ENCODE measurements at places on chromosomes 7 and 10.

DNA sequence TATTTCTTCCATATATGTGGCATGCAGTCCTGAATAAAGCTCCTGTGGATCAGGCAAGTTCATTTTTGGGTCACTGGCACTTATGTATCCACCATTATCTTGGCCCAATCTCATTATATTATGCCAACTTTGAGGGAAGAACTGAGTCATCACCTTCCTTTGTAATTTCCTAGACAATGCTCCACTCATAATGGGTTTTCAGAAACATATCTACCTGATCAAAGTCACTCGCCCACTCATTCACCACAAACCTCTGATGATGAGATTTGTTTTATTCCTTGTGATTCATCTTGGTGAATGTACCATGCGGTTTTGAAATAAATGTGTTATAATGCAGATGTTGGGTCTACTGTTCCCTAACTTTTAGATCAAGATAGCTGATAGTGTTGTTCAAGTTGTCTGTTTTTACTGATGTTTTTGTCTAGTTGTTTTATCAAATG is 525.8 kb downstream of the KIF20B start:
- no peak for ATAC-seq
- peaks cover 9% of the 10 kb centered on the region for H3K27me3 ChIP-seq
- no peaks in the 10 kb centered on the region for H3K4me1 ChIP-seq
- no peaks in the 10 kb centered on the region for H3K36me3 ChIP-seq
- no peak overlapping the region for H3K4me3 ChIP-seq
- no peak overlapping the region for H3K27ac ChIP-seq

DNA sequence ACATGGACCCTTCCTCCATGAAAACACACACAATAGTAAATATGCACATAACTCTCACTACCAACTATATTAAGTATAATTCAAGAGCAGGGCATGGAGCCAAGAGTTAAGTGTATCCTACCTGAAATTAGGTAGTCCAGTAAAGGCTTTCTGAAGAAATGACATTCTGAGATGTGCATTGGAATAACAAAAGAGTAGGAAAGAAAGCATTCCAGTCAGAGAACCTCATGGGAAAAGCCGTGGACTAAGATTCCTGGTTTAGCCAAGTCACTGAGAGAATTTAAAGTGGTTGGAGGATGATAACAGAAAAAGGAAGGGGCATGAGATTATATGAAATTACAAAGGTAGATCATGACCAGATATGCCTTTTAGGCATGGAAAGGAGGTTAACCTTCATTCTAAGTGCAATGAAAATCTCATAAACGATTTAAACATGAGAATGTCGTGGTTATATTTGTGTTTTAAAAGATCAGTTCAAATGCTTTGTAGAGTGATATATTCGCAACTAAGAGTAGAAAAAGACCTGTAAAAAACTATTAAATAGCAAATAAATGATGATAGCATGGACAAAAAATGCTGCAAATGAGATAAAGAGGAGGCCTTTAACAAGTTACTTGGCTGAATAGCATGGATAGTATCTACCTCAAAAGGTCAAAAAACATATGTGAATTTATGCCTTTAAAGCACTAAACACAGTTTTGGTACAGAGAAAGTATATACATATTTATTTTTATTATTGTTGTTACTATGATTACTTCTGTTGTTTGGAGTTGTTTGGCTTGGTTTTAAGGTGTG is 767.4 kb upstream of the GHITM start:
- H3K27me3 ChIP-seq, result no peaks in the 10 kb centered on the region
- H3K4me3 ChIP-seq, result no peak overlapping the region
- no peak for ATAC-seq

- H3K4me3 ChIP-seq, result no peak overlapping the region
- H3K36me3 ChIP-seq, result no peaks in the 10 kb centered on the region
- no peaks in the 10 kb centered on the region for H3K4me1 ChIP-seq
- peaks cover 10% of the 10 kb centered on the region for H3K27me3 ChIP-seq
- ATAC-seq, result no peak
These were observed 488.4 kb upstream of the AUTS2 start for GRCh38 chr7:69109879-69110278.

DNA sequence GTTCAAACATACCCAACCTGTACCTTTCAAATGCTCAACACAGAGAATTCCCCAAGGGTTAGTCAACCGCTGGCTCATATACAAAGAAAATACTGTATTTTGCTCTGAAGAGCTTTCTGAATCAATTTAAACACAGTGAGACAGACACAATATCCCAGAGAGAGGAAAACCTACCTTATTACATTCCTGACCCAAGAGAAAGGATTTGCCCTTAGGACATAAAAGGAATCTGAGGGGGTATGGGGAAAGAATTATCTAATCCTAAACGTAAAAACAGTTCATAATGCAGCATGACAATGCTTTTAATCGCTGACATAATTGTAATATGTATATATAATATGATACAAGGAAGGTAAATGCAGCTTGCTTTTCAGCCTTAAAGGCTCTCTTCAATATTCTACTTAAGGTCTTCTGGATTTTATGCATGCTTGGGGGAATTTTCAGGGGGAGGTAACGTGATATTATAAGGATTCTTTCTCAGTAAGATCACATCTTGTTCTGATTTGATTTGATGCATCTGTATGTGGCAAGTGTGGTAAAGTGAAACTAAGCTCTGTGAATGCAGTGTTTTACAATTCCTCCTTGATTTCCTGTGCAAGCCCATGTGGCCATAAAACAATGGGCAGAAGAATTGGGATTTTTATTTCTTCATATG is 240.5 kb downstream of the GLI3 start:
- peaks cover 17% of the 10 kb centered on the region for H3K27me3 ChIP-seq
- H3K4me3 ChIP-seq, result no peak overlapping the region
- H3K36me3 ChIP-seq, result no peaks in the 10 kb centered on the region
- H3K4me1 ChIP-seq, result no peaks in the 10 kb centered on the region
- no peak overlapping the region for H3K27ac ChIP-seq
- ATAC-seq, result no peak

- ATAC-seq, result no peak
These were observed 106.4 kb upstream of the TCF7L2 start for GRCh38 chr10:112843623-112844022.

GRCh38 chr7:99459087-99459486 is 6.9 kb downstream of the ATP5MF start:
- H3K4me3 ChIP-seq, result no peak overlapping the region
- peaks cover 50% of the 10 kb centered on the region for H3K36me3 ChIP-seq
- H3K27ac ChIP-seq, result no peak overlapping the region

DNA sequence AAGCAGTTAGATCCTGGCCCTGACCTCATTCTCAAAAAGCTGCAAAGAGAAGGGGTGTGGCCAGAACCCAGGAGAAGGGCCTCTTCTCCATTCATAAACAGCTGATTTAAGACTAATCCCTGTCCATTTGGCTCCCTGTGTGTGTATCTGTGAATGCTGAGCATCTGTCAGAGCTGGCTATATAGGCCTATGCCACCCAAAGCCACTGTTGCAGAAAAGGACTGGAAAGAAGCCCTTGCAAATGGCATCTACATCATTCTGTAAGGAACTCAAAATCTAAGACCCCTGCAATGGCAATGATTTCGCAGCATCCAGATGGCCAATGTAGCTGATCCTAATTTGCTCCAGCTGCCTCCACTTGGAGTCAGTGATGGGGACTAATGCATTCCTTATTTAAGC is 384.5 kb downstream of the KCNMA1 start:
- H3K4me3 ChIP-seq, result no peak overlapping the region
- no peaks in the 10 kb centered on the region for H3K27me3 ChIP-seq
- H3K36me3 ChIP-seq, result no peaks in the 10 kb centered on the region
- no peaks in the 10 kb centered on the region for H3K4me1 ChIP-seq
- H3K27ac ChIP-seq, result no peak overlapping the region

GRCh38 chr10:109944613-109945012 is 21.3 kb upstream of the XPNPEP1 start:
- H3K27ac ChIP-seq, result no peak overlapping the region
- H3K4me1 ChIP-seq, result no peaks in the 10 kb centered on the region
- peaks cover 9% of the 10 kb centered on the region for H3K27me3 ChIP-seq
- ATAC-seq, result no peak

DNA sequence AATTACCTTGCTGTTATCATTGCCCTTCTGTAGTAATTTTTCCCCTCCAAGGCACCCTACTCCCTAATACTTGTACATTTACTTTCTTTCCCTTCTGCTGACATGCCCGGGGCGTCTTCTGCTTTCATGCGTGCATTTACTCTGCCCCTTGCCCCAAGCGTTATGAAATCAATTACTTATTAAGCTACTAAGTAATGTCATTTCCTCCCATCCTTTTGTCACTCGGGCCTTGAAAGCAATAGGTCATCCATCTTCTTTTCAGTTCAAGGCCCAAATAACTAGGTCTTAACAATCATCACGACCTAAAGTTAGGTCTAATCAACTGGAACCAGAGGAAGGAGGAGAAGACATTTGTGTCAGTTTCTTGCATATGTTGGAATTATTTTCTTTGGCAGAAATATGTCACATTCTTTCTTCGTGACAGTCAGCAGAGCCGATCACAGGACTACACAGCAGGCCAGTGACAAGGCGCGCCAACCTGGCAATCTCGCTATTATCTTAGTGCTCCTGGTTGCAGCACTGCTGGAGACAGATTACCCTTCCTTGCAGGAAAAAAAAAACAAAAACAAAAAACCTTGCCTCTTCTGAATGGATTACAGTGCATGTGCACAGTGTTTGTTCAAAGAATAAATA is 179.2 kb downstream of the RELN start:
- no peak for ATAC-seq
- H3K36me3 ChIP-seq, result no peaks in the 10 kb centered on the region
- H3K27ac ChIP-seq, result no peak overlapping the region
- no peaks in the 10 kb centered on the region for H3K27me3 ChIP-seq
- no peak overlapping the region for H3K4me3 ChIP-seq

DNA sequence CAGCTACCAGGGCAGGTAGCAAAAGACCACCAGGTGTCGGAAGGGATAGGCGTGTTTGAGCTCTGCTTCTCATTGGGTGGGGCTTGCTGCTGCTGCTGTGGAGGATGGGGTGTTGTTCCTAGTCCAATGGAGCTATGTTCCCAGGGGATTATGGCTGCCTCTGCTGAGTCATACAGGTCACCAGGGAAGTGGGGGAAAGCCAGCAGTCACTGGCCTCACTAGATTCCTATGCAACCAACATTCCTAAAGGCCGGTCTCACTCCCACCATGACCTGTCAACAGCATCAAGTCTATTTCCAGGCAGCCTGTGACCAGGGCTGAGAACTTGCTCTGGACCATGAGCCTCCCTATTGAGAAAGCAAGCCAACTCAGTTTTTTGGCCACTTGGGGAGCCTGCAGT is 1160.8 kb downstream of the REEP3 start:
- H3K27ac ChIP-seq, result no peak overlapping the region
- no peaks in the 10 kb centered on the region for H3K27me3 ChIP-seq
- H3K4me3 ChIP-seq, result no peak overlapping the region
- H3K36me3 ChIP-seq, result no peaks in the 10 kb centered on the region

DNA sequence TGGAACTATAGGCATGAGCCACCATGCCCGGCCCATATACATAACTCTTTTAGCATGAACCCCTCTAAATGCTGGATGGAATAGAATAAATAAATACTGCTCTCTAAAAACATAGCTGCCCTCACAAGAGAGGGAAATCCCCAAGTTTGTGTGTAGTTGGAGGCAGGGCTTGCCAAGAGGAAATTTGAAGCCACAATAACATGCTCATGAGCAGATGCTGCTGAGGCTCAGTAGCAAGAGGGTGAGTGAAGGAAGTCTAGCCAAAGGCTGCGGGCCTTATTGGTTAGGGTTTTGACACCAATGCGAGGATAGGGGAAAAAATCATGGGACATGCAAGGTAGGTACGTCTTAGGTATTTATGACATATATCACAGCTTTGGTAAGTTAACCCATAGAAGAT is 17.3 kb downstream of the TPK1 start:
- peak; percentile 94 for ATAC-seq
- H3K4me3 ChIP-seq, result peak overlapping the region; percentile 22
- no peaks in the 10 kb centered on the region for H3K36me3 ChIP-seq
- peak overlapping the region; percentile 80 for H3K27ac ChIP-seq
- H3K4me1 ChIP-seq, result peaks cover 55% of the 10 kb centered on the region
- no peaks in the 10 kb centered on the region for H3K27me3 ChIP-seq

GRCh38 chr10:131726076-131726880 is 174.5 kb upstream of the PPP2R2D start:
- no peak for ATAC-seq
- no peaks in the 10 kb centered on the region for H3K4me1 ChIP-seq
- H3K27me3 ChIP-seq, result peaks cover 20% of the 10 kb centered on the region
- no peak overlapping the region for H3K27ac ChIP-seq
- no peak overlapping the region for H3K4me3 ChIP-seq

- peak overlapping the region; percentile 88 for H3K27ac ChIP-seq
- ATAC-seq, result no peak
- no peak overlapping the region for H3K4me3 ChIP-seq
- H3K4me1 ChIP-seq, result peaks cover 82% of the 10 kb centered on the region
- H3K36me3 ChIP-seq, result peaks cover 13% of the 10 kb centered on the region
These were observed 58.6 kb upstream of the KCNIP2 start for GRCh38 chr10:101902032-101902819.

- ATAC-seq, result no peak
- no peaks in the 10 kb centered on the region for H3K36me3 ChIP-seq
- H3K27me3 ChIP-seq, result no peaks in the 10 kb centered on the region
- H3K27ac ChIP-seq, result no peak overlapping the region
- H3K4me1 ChIP-seq, result no peaks in the 10 kb centered on the region
- H3K4me3 ChIP-seq, result no peak overlapping the region
These were observed 150.4 kb upstream of the NEBL start for GRCh38 chr10:21047511-21047910.

GRCh38 chr7:156446990-156447389 is 193.6 kb upstream of the RNF32 start:
- no peak overlapping the region for H3K4me3 ChIP-seq
- no peaks in the 10 kb centered on the region for H3K4me1 ChIP-seq
- H3K27ac ChIP-seq, result no peak overlapping the region
- no peaks in the 10 kb centered on the region for H3K36me3 ChIP-seq
- ATAC-seq, result no peak

- H3K4me1 ChIP-seq, result peaks cover 6% of the 10 kb centered on the region
- no peak overlapping the region for H3K4me3 ChIP-seq
- no peaks in the 10 kb centered on the region for H3K36me3 ChIP-seq
- no peak for ATAC-seq
- no peak overlapping the region for H3K27ac ChIP-seq
These were observed 14.5 kb downstream of the GPRIN2 start for GRCh38 chr10:46541735-46542566.

- H3K27ac ChIP-seq, result no peak overlapping the region
- no peaks in the 10 kb centered on the region for H3K4me1 ChIP-seq
- no peak overlapping the region for H3K4me3 ChIP-seq
- H3K27me3 ChIP-seq, result no peaks in the 10 kb centered on the region
- no peaks in the 10 kb centered on the region for H3K36me3 ChIP-seq
These were observed 56.8 kb downstream of the DYNC1I1 start for GRCh38 chr7:95828824-95829790.

- no peaks in the 10 kb centered on the region for H3K27me3 ChIP-seq
- H3K36me3 ChIP-seq, result no peaks in the 10 kb centered on the region
- H3K4me1 ChIP-seq, result no peaks in the 10 kb centered on the region
- H3K27ac ChIP-seq, result no peak overlapping the region
- H3K4me3 ChIP-seq, result no peak overlapping the region
These were observed 191.7 kb downstream of the ARL4A start for GRCh38 chr7:12879139-12879538.
